ENCODE measurements at places on chromosomes 2 and 18. TPM values are rescaled to one million over a fixed set of nuclear protein-coding genes. Genes with fewer than 3 reads are reported as not detected.

EHD3 gene
- total RNA-seq, result 3.1 TPM

LYG2 gene
- not detected for total RNA-seq

ABCG8 gene
- not detected for total RNA-seq

POU3F3 gene
- total RNA-seq, result not detected

RAD51AP2 gene
- not detected for total RNA-seq

CHST9 gene
- total RNA-seq, result not detected

PLCL1 gene
- total RNA-seq, result 2.5 TPM

AFF3 gene
- 1.2 TPM for total RNA-seq

SCN3A gene
- not detected for total RNA-seq

TMEM163 gene
- 0.76 TPM for total RNA-seq

CDKL4 gene
- total RNA-seq, result 0.54 TPM

CXCR2 gene
- 0.12 TPM for total RNA-seq

SEH1L gene
- 59.6 TPM for total RNA-seq

ABCB11 gene
- total RNA-seq, result 0.05 TPM

NAT8 gene
- not detected for total RNA-seq

FNDC4 gene
- total RNA-seq, result not detected

CMPK2 gene
- 57.7 TPM for total RNA-seq

RNF125 gene
- total RNA-seq, result 40.3 TPM

FAM161A gene
- total RNA-seq, result 2.5 TPM

MEP1B gene
- 0.10 TPM for total RNA-seq

AGAP1 gene
- 2.7 TPM for total RNA-seq

MYCN gene
- not detected for total RNA-seq

RNF152 gene
- total RNA-seq, result 0.05 TPM

ST8SIA5 gene
- total RNA-seq, result 0.32 TPM

ALPP gene
- not detected for total RNA-seq

POTEI gene
- not detected for total RNA-seq

IHH gene
- total RNA-seq, result 0.17 TPM

NEU2 gene
- total RNA-seq, result not detected

SERPINB13 gene
- not detected for total RNA-seq

DNAH7 gene
- total RNA-seq, result not detected

POTEJ gene
- not detected for total RNA-seq

MTA3 gene
- 30.3 TPM for total RNA-seq

FAM237A gene
- not detected for total RNA-seq

TSN gene
- 65.0 TPM for total RNA-seq

PLA2R1 gene
- total RNA-seq, result not detected

PLEKHH2 gene
- total RNA-seq, result 0.10 TPM

Data from T-helper 1 cell treated with Interleukin-12 subunit alpha and Interleukin-12 subunit beta and Interleukin-4 antibody, amounts not matched to agents 30 ng/mL and 1 ng/mL, for 36 hours (primary cell).